Bladder microvascular endothelial cell (primary cell): ENCODE measurements at places on chromosomes 7 and 10. TPM values are rescaled to one million over a fixed set of nuclear protein-coding genes. Genes with fewer than 3 reads are reported as not detected.

The CALHM3 gene
- not detected in 2 replicates for total RNA-seq

The GIMAP7 gene
- total RNA-seq: 41.2 and 88.9 TPM in 2 replicates

The MMD2 gene
- not detected in 2 replicates for total RNA-seq

The INHBA gene
- total RNA-seq: 2.6 and 7.0 TPM in 2 replicates

The ZNF107 gene
- total RNA-seq: 1.5 and 4.9 TPM in 2 replicates

The ARHGAP12 gene
- total RNA-seq: 18.1 and 30.3 TPM in 2 replicates

The VAX1 gene
- not detected in 2 replicates for total RNA-seq

The TFR2 gene
- total RNA-seq: under 0.01 and 0.57 TPM in 2 replicates

The LRRC4 gene
- total RNA-seq: 0.76 and 0.97 TPM in 2 replicates

The PARD3 gene
- total RNA-seq: 8.7 and 45.8 TPM in 2 replicates

The SLC12A9 gene
- 22.5 and 28.6 TPM in 2 replicates for total RNA-seq

The IFIT2 gene
- 2.6 and 5.3 TPM in 2 replicates for total RNA-seq

The VGF gene
- total RNA-seq: not detected in 2 replicates

The HOXA10 gene
- total RNA-seq: 2.3 and 2.6 TPM in 2 replicates

The PTF1A gene
- total RNA-seq: not detected in 2 replicates

The IQUB gene
- 0.16 and 0.31 TPM in 2 replicates for total RNA-seq

The LIPN gene
- not detected in 2 replicates for total RNA-seq

The TMEM184A gene
- total RNA-seq: 0.13 TPM in 1 of 2 replicates, not detected in the other

The TMEM270 gene
- 0.13 TPM in 1 of 2 replicates, not detected in the other for total RNA-seq

The TLL2 gene
- 0.06 TPM in 1 of 2 replicates, not detected in the other for total RNA-seq

The RTKN2 gene
- total RNA-seq: 0.16 and 0.25 TPM in 2 replicates

The TPST1 gene
- 16.5 and 46.7 TPM in 2 replicates for total RNA-seq

The MUC3A gene
- total RNA-seq: under 0.01 TPM in 1 of 2 replicates, not detected in the other

The DNAJB9 gene
- total RNA-seq: 20.4 and 24.9 TPM in 2 replicates

The RADIL gene
- total RNA-seq: 0.65 and 1.3 TPM in 2 replicates
